ENCODE measurements at places on chromosomes 2 and 18.

GRCh38 chr18:5093902-5094301 lies 103.2 kb downstream of the AKAIN1 start:
- DNase-seq: no peak

DNA sequence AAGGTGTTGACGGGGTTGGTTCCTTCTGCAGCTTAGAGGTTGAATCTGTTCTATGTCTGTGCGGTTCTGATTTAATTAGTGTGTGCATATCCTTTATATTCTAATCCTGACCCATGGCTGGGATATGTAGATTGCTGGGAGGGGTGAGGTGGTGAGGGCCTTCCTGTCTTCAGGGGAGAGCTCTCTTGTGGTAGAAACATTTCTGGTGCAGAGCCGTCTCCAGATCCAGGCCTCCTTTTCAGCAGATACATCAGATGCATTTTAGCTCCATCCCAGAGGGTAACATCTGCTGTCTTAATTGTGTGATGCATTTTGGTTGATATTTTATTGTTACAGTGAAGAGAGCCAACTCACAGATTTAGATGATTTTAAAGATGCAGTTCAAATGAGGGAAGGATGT lies 227.8 kb downstream of the AGAP1 start:
- no peak for DNase-seq

- peak; percentile 69 for DNase-seq
Observed at GRCh38 chr2:230849633-230850357, 14.9 kb upstream of the ITM2C start.

GRCh38 chr18:71431171-71431570 lies 1113.0 kb downstream of the CBLN2 start:
- no peak for DNase-seq

- no peak for DNase-seq
Observed at GRCh38 chr18:70037431-70038061, 89.9 kb upstream of the CD226 start.

- DNase-seq: no peak
Observed at GRCh38 chr18:79685281-79685680, 5.7 kb downstream of the CTDP1 start.

Measured in K562 (cell line).